T-helper 2 cell (primary cell): ENCODE measurements at places on chromosomes 6 and 20.

DNA sequence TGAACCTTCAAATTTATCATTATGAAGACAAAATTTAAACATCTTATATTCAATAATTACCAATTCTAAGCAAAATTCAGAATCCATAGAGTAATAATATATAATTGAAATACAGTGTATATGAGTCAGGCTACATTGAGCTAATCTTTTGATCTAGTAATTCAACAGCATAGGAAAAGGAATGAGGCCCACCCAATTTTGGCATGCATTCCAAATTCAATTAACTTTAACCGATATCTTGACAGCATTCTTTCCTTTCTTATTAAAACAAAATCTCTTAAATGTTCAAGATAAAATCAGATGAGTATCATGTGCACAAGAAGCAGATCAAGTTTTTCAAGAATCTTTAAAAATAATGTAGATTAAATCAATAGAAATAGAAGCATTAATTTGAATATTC is 132.9 kb upstream of the QKI start:
- no peak for DNase-seq

- no peak for DNase-seq
Measured at GRCh38 chr20:12434672-12435071, 517.0 kb downstream of the BTBD3 start.

GRCh38 chr6:157182503-157183264 is 140.6 kb downstream of the TMEM242 start:
- DNase-seq = no peak

GRCh38 chr20:62176866-62177265 is 6.0 kb upstream of the MTG2 start:
- DNase-seq = no peak

DNA sequence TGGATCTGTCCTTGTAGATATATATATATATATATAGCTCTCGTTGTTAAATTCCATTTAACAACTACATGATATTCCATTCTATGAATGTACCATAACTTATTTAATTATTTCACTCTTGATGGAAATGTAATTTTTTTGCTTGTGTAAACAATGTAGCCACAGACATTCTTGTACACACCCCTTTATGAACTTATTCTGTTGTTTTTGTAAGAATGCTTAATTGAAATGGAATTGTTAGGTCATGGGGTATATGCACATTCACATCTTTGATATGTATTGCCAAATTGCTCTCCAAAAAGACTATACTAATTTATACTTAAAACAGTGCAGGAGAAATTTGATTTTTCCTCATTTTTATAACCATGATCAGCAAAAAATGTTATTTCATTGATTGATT is 67.2 kb downstream of the MAP3K4 start:
- DNase-seq = no peak

GRCh38 chr6:106216527-106216926 is 109.0 kb downstream of the ATG5 start:
- DNase-seq = no peak

DNA sequence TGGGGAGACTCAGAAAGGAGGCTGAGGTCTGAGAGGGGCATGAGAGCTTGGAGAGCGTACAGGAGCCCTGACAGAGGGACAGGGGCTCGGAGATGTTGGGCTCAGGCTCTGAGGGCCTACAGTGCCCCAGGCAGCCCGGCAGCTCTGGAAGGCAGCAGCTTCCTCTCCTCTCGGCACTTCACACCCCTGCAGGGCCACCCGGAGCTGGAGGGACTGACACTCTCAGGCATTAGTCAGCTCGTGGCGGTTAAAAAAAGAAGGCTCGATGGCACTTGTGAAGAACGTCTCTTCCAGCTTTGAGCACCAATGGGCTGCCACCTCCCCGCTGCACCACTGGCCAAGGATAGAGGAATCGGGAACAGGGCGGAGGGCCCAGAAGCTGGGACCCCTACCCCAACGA is 62.6 kb upstream of the SIRPA start:
- no peak for DNase-seq

DNA sequence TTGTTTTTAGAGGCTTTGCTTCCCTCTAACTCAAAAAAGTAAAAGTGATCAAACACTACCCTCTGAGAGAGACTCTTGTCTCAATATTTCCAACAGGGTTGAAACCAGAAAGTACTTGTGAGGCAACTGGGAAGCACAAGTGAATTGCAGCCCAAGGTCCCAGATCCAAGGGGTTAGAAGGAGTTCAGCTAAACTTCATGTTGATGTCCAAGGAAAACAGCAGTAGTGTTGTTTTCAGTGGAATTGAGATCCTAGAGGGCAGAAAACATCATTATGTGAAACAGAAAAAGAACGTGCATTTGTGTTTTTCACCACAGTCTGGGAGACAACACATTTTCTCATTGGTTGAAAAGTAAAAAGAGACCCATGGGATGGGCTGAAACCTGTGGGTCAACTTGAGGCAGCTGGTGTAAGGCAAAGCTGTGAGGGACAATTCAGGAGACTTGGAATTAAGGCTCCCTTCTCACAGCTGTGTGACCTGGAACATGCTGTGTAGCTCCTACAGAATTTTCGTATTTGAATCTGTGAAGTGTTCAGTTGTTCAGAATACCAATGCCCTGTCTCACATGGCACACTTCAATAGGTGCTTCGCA is 508.3 kb downstream of the BMP2 start:
- DNase-seq = no peak

DNA sequence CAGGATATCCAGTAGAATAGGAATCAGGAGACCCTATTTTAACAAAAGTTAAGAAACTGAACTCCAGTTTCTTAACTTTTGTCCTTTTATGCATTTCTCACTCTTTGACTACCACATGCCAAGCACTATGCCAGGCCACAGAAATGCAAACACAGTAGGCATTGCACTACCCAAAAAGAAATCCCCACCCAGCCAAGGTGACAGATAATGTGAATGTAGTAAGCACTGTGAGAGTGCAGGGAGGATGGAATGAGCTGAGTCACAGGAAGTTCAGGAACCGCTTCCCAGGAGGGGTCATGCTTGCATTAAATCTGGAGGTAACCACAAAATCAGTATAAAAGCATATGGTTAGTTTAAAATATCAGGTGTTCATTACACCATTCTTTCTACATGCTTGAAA is 20.1 kb upstream of the FAM83C start:
- DNase-seq = no peak

DNA sequence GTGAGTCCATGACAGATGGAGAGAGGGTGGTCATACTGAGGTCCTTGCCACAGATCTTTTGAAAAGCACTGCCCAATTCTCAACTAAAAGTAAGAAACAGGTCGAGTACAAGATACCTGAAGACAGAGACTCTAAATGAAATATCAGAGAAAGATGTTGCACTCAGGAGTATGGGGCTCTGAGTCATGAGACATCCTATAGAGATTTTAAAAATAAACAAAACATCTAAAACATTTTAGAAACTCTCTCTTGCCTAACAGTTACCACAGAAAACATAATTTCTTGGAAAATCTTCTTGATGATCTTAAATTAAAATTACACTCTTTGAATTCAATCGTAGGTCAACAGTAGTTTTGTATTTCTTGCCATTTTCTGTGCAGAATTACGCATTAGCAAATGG is 348.9 kb upstream of the MARCKS start:
- no peak for DNase-seq

GRCh38 chr20:48824830-48825565 is 2.8 kb downstream of the PREX1 start:
- DNase-seq = no peak

DNA sequence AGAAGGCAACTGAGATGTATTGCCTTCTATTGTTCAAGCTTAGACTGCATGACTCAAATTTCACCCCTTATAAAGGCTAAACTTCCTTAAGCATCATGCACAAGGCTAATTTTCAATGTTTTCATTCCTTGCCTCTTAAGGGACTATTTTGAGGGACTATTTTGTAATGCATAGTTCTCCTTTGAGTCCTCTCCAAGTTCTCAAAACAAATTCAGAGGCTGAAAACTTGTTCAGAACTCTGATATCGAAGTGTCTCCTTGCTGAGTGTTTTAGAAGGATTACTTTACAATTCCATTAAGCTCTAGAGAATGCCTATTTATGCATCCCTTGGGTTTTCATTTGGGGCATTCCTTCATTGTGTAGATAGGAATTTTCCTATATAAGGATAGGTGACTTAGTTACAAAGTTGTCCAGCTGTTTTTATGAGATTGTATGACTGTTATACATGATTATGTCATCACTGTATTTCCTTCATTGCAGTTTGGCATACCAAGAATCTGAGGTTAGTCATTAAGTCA is 41.7 kb downstream of the COL19A1 start:
- DNase-seq = no peak

- DNase-seq = no peak
Measured at GRCh38 chr20:62694868-62695267, 13.8 kb upstream of the NTSR1 start.

DNA sequence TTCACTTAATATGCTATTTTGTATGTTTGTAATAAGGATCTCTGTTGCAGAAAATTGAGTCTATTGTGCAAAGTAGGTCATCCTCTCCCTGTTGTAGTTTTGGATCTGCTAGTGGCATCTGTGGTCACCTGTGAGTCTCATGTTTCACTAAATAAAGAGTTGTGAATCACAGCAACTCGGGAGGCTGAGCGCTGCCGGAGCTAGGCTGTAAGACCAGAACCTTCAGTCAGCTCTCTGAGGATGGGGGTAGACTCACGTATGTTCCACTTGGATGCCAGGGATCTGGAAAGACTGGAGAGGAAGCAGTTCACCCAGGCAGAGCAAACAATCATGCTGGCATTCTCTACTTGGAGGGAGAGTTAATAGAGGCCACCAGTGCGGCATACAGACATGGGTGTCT is 187.3 kb upstream of the FOXA2 start:
- no peak for DNase-seq

DNA sequence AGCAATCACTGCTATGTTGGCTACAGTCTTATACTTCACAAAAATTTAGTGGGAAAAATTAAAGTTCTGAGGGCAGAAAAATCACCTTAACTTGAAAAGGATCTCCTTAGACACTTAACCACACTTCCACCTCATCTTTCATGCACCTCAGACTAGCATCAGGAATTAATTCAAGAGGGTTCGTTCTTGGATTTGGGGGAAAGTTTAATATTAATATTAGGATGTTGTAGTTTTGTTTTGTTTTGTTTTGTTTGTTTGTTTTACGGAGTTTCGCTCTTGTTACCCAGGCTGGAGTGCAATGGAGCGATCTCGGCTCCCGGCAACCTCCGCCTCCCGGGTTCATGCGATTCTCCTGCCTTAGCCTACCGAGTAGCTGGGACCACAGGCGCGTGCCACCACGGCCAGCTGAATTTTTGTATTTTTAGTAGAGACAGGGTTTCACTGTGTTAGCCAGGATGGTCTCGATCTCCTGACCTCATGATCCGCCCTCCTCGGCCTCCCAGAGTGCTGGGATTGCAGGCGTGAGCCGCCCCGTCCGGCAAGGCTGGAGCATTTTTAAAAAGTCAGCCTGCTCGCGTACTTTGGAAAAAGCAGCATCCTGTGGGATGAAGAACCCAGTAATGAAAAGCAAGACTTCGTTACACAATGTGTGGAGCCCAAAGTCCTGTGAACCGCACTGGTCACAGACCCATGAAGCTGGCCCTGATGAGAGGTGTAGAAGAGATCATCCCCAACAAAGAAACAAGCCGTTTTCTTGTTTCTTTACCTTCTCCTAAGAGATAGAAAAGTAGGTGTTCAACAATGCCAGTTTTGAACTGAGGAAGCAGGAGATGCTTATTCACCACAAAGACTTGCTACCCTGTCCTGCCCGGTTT is 194.9 kb downstream of the GPX5 start:
- no peak for DNase-seq

- DNase-seq = no peak
Measured at GRCh38 chr6:132210886-132211563, 190.2 kb downstream of the MOXD1 start.

- DNase-seq = no peak
Measured at GRCh38 chr20:33518071-33518470, 28.2 kb downstream of the CBFA2T2 start.

- peak; percentile 17 for DNase-seq
Measured at GRCh38 chr20:38890497-38890818, 35.8 kb upstream of the FAM83D start.

GRCh38 chr6:52636830-52637229 is 34.1 kb upstream of the TMEM14A start:
- DNase-seq = no peak

DNA sequence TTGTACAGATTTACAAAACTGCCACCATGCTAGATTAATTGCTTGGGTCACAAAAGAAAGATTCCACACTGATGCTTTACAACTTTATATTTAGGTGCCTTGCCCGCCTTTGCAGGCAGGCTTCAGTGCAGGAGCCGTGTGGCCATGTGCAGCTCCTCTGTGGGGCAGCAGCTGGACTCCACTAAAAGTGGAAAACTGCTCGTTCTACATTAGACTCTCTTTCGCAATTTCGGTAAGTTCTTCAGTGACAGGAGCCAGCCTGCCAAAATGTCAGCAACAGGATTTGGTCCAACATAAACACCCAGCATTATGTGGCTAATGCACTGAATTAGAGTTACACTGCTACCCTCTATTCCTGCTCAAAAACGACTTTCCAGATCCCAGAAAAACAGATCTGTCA is 174.4 kb upstream of the KCNK16 start:
- DNase-seq = no peak

DNA sequence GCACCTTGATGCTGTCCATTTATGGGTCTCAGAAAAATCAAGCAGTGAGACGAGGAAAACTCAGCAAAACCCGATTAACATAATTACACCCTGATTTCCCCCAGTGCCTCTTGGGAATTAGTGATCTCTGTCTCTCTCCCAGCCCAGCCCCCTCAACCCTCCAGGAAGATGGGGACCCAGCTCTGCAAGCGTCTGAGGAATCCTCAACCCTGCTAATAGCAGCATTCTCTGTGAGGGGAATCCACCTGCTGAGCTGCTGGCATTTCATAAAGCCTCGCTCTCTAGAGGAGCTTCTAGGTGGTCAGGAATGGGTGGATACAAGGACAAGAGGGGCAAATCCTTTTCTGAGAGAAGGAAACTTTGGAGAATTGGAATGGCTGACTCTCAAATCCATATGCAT is 13.9 kb downstream of the NR2E1 start:
- DNase-seq = no peak

DNA sequence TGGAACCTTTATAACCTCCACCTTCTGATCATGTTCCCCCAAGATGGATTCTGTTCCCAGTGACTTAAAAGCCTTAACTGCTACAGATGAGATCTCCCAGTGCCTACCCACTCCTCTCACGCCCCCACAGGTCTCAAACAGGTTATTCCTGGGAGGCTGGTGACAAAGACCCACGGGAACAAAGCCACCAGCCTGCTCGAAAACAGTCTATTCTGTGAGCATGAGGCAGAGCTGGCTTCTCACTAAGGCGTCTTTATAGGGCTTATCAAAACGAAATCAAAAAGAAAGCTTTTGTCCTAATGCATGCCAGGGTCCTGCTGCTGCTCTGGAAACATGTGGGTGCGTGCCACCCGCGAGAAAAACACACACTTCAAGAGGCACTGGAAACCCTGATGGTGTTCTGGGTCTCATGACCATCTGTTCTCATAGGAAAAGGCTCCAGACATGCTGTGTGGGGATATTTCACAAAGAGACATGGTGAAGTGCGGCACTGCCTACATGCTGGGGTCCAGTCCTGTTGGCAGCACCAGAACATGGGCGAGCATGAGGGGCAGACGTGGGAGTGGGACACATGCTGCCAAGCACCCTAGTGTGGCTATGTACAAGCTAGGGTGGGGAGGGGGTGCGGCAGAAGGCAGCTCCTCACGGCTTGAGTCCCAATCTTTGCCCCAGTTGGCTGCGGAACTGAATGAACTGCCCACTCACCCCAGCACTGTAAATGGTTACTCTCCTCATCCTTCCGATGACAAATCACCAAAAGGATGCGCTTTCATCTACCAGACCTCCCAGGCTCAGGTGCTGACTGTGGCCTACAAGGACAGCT is 2.1 kb downstream of the FKBP1A start:
- DNase-seq = no peak
